NCI-H748 treated with DMSO at 0.1 percent for 48 hours (cell line): ENCODE measurements at places on chromosomes 11 and 22.

- DNase-seq, result no peak
Observed at GRCh38 chr11:1129611-1130160, 28.1 kb upstream of the MUC5AC start.

GRCh38 chr11:119716582-119717498 is 12.2 kb downstream of the NECTIN1 start:
- no peak for DNase-seq

DNA sequence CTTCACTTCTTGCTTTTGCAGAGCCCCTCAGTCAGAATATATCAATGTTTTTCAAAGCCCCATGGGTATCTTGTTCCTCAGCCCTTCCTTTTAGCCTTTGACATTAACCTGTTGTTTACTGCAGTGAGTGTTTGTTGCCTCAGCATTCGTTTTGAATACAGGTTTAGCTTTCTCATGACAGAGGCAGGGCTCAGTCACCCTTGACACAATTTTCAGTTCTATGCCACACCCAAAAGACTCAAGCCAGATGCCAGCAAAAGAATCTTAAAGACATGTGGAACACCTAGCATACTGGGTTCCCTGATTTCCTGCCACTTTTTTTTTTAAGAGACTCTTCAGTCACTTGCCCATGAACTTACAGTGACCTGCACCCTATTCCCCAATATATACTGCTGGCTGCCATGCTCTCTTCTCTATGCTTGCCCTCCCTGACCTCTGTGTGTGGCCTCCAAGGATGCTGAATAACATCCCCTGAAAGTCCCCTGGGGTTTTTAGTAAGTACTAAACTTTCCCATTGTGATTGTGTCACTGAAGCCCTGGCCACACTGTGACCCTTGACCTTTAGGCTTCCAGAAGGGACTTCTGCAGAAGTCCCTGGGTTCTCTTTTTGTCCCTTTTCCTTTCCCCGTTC is 1225.5 kb downstream of the TBC1D22A start:
- DNase-seq, result no peak

DNA sequence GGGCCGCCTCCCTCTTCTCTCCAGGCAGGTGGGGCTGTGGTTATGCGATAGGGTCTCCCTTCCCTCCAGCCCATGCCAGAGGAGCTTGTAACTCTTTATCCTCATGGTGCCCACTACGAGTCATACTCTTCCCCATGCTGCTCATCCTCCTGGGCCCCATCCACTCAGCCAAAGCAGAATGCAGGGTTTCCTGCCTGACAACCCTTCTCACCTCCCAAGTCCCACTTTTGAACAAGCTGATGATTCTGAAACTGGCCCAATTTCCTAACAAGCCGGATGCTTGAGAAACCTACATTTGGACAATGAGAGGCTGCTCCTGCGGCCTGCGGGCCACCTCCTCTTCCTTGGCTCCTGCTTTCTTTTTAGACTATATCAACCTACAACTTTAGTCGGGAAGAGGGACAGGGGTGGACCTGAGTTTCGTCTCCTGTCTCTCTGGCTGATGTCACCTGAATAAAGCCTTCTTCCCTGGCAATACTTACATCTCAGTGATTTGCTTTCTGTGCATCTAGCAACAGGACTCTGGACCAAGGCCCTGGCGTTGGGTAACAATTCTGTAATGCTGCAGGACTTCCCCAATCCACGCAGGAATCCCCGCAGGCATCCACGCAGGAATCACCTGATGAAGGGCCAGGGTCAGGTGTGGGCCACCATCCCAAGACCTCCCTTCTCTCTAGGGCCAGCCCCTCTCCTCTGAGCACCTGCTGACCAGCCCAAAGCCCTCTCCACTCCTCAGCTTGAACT is 1.5 kb upstream of the NDUFS8 start:
- no peak for DNase-seq

GRCh38 chr11:19777039-19777376 is 64.4 kb downstream of the NAV2 start:
- DNase-seq, result no peak

GRCh38 chr22:33167998-33168790 is 110.0 kb upstream of the SYN3 start:
- no peak for DNase-seq

- DNase-seq, result no peak
Observed at GRCh38 chr11:126469311-126469710, 113.8 kb downstream of the ST3GAL4 start.

GRCh38 chr11:34002420-34002819 is 49.1 kb upstream of the CAPRIN1 start:
- no peak for DNase-seq

GRCh38 chr11:33724644-33725035 is 11.6 kb downstream of the CD59 start:
- no peak for DNase-seq

DNA sequence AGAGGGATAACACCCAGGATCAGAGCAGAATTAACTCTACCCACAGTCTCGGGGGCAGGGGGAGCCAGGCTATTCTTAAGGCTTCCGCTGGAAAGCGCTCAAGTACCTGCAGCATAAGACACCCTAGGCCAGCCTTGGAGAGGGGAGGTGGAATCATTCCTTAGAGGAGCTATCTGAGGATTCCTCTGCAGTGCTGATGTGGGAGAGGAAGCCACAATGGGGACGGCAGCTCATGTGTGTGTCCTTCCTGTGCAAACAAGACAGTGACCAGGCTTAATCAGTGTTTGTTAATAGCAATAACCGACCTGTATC is 382.2 kb upstream of the CADM1 start:
- DNase-seq, result no peak

DNA sequence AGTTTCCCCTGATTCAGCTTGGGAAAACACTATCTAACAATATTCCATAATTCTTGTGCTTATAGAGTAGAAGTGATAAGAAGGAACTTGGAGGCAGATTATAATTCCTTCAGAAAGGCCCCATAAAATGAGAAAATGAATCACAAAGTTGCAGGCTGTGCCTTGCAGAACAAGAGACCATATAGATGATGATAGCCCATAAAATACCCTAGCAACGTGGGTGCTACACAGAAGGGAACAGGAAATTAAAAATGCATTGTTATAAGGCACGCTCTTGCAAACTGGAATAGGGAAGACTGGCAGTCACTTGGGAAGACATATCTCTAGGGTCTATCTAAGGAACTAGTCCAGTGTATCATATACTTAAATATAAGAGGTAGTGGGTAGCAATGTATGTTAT is 67.6 kb downstream of the KIF18A start:
- DNase-seq, result no peak

DNA sequence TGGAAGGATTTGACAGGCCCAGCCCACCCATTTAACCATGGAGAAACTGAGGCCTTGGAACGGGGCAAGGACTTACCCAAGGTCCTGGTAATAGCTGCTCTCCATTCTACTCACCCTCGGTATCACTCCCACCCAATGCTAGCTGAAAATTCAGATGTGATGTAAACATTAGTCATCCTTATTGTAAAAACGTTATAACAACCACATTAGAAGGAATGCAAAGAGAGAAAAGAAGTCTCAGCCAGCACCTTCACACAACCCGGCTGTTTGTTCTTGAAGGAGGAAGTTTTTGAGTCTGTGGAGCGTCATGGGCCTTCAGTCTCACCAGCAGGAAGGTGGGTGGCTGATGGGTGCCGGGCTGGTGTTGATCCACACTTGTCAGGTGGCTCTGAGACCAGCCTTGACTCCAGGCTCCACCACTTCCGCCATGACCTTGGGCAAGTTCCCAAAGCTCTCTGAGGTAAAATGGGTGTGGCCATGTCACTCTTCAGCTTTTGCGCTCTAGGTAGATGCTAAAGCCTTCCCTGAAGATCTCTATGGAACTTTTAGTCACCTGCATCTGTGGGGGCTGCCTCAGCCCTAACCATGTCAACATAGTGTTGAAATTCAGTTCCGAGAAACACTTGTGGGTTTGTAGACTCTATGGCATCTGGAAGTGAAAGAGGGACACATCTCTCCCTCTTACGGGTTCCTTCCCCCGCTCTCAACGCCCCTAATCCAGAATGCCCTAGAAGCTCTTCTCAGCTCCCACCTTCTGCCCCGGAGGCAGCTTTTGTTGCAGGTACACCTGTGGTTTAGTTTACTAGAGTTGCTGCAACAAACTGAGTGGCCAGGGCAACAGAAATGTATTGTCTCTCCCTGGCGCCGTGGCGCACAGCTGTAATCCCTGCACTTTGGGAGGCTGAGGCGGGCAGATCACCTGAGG is 14.8 kb downstream of the CD6 start:
- DNase-seq, result no peak

DNA sequence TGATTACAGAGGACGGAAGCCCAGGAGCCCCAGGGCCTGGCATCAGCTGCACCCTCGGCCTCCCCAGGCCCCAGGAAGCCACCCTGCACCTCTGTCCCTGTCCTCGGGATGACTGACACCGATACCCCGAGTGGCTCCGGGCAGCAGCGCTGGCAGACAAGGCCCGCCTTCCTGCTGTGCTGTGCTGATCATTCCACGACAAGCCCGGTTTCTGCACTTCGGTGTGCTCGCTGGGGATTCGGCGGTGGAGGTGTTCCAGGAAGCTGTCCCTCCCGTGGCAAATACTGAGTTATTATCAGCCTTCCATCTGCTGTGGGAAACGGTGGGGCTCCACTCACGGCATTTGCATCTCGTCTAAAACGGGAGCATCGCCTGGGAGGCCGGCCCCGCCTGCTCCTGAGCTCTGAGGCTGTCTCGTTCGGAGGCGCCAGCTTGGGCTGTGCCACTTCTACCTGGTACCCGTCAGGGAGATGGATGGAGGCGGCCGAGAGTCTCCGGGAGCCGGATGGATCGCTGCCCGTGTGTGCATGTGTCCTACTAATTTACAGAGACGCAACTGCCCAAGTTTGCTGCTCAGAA is 506.1 kb downstream of the BRD1 start:
- DNase-seq, result no peak
